ENCODE measurements at places on chromosomes 6 and 20. TPM values are rescaled to one million over a fixed set of nuclear protein-coding genes. Genes with fewer than 3 reads are reported as not detected.

Gene CDSN
- total RNA-seq: not detected

Gene GGTLC1
- not detected for total RNA-seq

Gene PPP1R14C
- total RNA-seq: 0.65 TPM

Gene PCK1
- total RNA-seq: not detected

Gene SLPI
- not detected for total RNA-seq

Gene COL21A1
- not detected for total RNA-seq

Gene SIM1
- not detected for total RNA-seq

DNA sequence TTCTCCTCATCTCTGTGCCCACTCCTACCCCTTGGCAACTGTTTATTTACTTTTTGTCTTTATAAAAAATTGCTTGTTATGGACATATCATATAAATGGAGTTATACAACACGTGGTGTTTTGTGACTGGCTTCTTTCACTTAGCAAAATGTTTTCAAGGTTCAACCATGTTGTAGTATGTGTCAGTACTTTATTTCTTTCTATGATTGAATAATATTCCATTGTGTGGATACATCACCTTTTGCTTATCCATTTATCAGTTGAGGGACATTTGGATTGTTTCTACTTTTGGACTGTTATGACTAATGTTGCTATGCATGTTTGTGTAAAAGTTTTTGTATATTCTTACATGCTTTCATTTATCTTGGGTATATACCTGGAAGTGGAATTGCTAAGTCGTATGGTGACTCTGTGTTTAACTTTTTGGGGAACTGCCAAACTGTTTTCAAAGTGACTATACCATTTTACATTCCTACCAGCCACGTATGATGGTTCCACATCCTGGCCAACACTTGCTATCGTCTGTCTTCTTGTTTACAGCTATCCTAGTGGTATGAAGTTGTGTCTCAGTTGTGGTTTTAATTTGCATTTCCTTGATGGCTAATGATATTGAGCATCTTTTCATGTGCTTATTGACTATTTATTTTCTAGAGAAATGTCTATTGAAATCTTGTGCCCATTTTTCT lies 84.4 kb downstream of the SLX4IP start:
- no peak for DNase-seq
- H3K4me1 ChIP-seq: peaks cover 27% of the 10 kb centered on the region
- no peaks in the 10 kb centered on the region for H3K27me3 ChIP-seq
- no peak overlapping the region for H3K27ac ChIP-seq
- no peak overlapping the region for H3K4me3 ChIP-seq

DNA sequence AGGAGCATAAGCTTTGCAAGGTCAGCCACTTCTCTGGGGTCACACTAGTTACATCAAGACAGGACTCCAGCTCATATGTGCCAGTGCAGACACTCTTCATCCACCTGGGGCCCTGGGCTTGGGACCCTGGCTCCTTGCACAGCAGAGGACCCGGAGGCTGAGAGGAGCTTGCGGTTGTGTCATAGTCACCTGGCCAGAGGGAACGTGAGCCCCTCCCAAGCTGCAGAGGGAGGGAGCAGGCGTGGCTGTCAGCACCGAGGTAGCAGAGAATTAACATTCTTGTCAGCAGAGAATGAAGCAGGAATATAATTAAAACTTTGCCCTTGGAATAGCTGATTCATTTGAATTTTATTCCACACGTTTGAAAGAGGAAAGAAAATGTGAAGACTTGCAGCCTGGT lies 36.8 kb downstream of the BCAS4 start:
- H3K4me3 ChIP-seq: no peak overlapping the region
- no peak overlapping the region for H3K27ac ChIP-seq
- H3K36me3 ChIP-seq: peaks cover 7% of the 10 kb centered on the region
- no peaks in the 10 kb centered on the region for H3K27me3 ChIP-seq

DNA sequence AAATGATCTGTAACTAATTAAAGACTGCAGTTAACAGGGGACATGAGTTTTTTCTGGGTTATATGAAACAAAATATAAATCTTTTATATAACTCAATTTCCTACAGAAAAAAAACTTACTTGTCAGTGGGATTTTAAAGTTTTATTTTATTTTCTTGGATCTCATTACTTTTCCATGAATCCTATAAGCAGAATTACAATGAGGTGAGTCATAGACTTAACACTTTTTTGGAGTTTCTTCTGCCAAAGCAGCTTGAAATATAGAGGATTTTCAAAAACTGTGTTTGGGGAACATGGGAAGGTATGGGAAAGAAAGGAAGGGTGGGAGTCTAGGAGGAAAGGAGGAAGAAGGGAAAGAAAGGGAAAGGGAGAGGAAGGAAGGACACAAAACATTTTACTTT lies 130.7 kb downstream of the AIG1 start:
- no peak overlapping the region for H3K4me3 ChIP-seq
- peaks cover 2% of the 10 kb centered on the region for H3K36me3 ChIP-seq
- no peaks in the 10 kb centered on the region for H3K4me1 ChIP-seq
- H3K27me3 ChIP-seq: no peaks in the 10 kb centered on the region
- no peak for DNase-seq

- H3K27ac ChIP-seq: no peak overlapping the region
- no peak overlapping the region for H3K4me3 ChIP-seq
- H3K27me3 ChIP-seq: no peaks in the 10 kb centered on the region
- H3K36me3 ChIP-seq: peaks cover 6% of the 10 kb centered on the region
- H3K4me1 ChIP-seq: peaks cover 7% of the 10 kb centered on the region
Observed at GRCh38 chr20:48621376-48622078, 206.3 kb downstream of the PREX1 start.

DNA sequence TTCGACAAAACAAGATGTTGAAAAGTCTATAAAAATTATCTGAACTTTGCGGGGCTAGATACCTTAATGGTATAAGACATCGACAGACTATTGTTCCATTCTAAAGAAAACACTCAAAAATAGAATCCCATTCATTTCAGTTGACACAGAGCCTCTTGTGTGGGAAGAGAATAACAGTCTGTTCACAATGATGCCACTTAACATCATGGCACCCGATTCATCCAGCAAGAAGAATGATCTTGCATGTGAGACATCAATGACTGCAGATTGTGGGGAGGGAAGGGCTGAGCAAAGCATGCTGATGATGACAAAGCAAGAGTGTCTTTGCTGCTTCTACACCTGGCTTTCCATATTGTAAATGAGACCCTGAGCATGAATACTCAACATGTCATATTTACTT lies 49.7 kb upstream of the ARMH2 start:
- peaks cover 48% of the 10 kb centered on the region for H3K4me1 ChIP-seq
- no peaks in the 10 kb centered on the region for H3K27me3 ChIP-seq

DNA sequence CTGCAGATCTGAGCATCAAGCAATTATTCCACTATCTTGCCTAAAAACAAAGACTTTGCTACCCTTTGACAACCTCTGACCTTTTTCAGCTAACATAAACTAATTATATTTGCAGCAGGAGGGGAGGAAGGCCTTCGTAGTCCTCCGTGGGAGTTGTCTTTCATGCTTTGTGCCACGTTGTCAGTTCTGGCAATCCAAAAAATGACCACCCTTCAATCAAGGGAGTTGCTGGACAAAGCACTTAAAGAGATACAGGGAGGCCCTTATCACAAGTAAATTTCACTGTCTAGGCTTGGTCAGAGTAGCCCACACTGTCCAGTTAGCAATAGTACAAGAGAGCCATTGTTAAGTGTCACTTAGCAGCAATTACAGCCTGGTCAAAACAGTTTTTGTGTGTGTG lies 578.9 kb downstream of the HAO1 start:
- DNase-seq: no peak
- no peaks in the 10 kb centered on the region for H3K4me1 ChIP-seq
- H3K4me3 ChIP-seq: no peak overlapping the region
- H3K27me3 ChIP-seq: no peaks in the 10 kb centered on the region
- no peaks in the 10 kb centered on the region for H3K36me3 ChIP-seq

- no peak for DNase-seq
- no peak overlapping the region for H3K4me3 ChIP-seq
- no peaks in the 10 kb centered on the region for H3K27me3 ChIP-seq
- H3K36me3 ChIP-seq: no peaks in the 10 kb centered on the region
- no peaks in the 10 kb centered on the region for H3K4me1 ChIP-seq
Observed at GRCh38 chr6:135823851-135824250, 27.6 kb upstream of the PDE7B start.

- H3K27me3 ChIP-seq: no peaks in the 10 kb centered on the region
- DNase-seq: no peak
- peaks cover 51% of the 10 kb centered on the region for H3K36me3 ChIP-seq
- H3K4me3 ChIP-seq: no peak overlapping the region
- H3K4me1 ChIP-seq: peaks cover 2% of the 10 kb centered on the region
Observed at GRCh38 chr20:13517831-13518230, 120.9 kb downstream of the TASP1 start.

DNA sequence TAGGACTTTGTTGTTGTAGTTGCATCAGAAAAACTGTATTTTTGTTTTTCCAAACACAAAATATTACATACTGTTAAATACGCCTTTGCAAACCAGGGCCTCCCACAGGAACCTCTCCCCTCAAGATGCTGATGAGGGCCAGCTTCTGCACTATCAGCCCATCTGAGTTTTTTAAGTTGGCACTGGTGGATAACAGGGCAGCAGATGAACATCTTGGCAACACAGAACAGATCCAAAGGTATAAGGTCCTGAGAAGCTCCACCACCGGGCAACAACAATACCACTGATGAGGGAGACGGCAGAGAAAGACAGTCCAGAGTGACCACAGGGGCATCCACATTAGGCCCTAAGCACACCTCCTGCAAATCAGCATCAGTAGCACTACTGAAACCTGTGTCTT lies 177.7 kb downstream of the DLL1 start:
- H3K4me1 ChIP-seq: no peaks in the 10 kb centered on the region
- H3K4me3 ChIP-seq: no peak overlapping the region

DNA sequence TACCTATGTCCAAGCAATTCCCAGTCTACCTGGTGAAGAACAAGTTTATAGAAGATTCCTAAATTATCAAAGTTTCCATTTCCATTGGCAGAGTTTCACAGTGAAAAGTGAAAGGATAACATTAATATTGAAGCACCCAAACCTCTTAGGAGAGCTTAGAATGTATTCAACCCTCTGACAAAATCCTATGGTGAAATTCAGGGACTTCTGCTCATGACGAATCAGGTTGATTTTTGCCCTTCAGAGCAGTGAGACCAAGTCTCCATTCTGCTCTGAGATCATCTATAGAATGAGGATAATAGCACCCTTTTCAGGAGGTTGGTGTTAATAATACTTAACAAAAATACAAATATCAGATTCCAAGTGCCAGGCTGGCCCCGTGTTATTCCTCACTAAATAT lies 15.5 kb downstream of the SERPINB1 start:
- H3K4me1 ChIP-seq: no peaks in the 10 kb centered on the region
- no peak overlapping the region for H3K27ac ChIP-seq
- H3K27me3 ChIP-seq: no peaks in the 10 kb centered on the region

DNA sequence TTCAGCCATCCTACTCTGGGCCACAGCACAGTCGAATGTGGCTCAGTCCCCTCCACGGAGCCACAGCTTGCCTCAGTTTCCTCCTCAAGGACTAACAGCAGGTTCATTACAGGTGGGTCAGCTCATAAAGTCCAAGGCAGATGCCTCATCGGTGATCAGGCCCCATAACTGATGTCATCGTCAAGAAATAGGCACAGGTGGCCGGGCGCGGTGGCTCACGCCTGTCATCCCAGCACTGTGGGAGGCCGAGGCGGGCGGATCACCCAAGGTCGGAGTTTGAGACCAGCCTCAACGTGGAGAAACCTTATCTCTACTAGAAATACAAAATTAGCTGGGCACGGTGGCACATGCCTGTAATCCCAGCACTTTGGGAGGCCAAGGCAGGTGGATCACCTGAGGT lies 3.4 kb downstream of the UCKL1 start:
- no peak overlapping the region for H3K4me3 ChIP-seq
- H3K27ac ChIP-seq: no peak overlapping the region
- peaks cover 3% of the 10 kb centered on the region for H3K36me3 ChIP-seq
- H3K4me1 ChIP-seq: peaks cover 44% of the 10 kb centered on the region

Data from activated CD8-positive, alpha-beta T cell treated with anti-CD3 and anti-CD28 coated beads for 36 hours (primary cell).